A673 (cell line): ENCODE measurements at places on chromosomes 2 and 18. TPM values are rescaled to one million over a fixed set of nuclear protein-coding genes. Genes with fewer than 3 reads are reported as not detected.

The CROCC2 gene
- not detected in 2 replicates for total RNA-seq

The LYPD6B gene
- not detected in 2 replicates for total RNA-seq

The MCFD2 gene
- 90.5 and 101 TPM in 2 replicates for total RNA-seq

DNA sequence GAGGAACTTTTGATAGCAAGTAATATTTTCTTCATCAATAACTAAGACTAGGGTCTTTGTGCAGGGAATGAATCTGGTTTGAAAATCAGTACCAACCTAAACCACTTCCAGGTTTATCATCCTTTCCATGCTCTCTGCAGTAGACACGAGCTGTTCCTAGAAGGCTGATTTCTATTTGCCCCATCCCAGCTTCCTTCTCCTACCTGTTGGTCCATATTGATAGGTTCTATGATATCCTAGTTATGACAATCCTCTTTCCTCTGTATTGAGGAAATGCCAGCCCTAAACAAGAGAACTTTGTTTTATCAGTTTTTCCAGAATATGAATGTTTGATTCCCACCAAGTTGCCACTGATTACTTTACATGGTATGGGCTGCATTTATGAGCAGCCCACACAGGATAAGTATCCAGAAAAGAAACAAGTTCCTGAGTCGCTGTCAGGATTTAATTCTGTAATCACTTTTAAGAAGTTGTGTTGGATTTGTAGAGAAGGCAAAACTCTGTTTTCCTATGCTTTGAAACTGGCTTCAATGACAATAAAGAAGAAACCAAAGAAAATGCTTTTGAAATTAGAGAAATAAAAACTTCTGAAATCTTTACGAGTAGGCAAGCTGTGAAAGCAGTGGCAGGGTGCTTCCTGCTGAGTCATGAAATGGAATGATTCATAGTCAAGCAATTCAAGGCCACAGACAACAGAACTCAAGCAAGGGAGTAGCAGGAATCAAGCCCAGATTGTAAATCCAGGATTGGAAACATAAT is 37.3 kb upstream of the TANK start:
- no peaks in the 10 kb centered on the region for H3K36me3 ChIP-seq
- H3K4me1 ChIP-seq, result peaks cover 33% of the 10 kb centered on the region
- peak overlapping the region; percentile 82 for H3K27ac ChIP-seq
- peak overlapping the region; percentile 18 for H3K4me3 ChIP-seq

GRCh38 chr2:70743677-70744076 is 24.3 kb downstream of the ADD2 start:
- no peaks in the 10 kb centered on the region for H3K36me3 ChIP-seq
- H3K4me1 ChIP-seq, result peaks cover 4% of the 10 kb centered on the region
- H3K4me3 ChIP-seq, result no peak overlapping the region
- H3K27me3 ChIP-seq, result no peaks in the 10 kb centered on the region
- no peak for DNase-seq
- no peak overlapping the region for H3K27ac ChIP-seq

GRCh38 chr18:12015416-12016062 is 34.2 kb downstream of the IMPA2 start:
- H3K4me3 ChIP-seq, result no peak overlapping the region
- DNase-seq, result no peak
- no peaks in the 10 kb centered on the region for H3K27me3 ChIP-seq
- no peaks in the 10 kb centered on the region for H3K36me3 ChIP-seq
- H3K27ac ChIP-seq, result no peak overlapping the region

The FBXO48 gene
- total RNA-seq, result 2.0 and 2.6 TPM in 2 replicates

The SLC25A12 gene
- 17.7 and 19.2 TPM in 2 replicates for total RNA-seq

The GREB1L gene
- total RNA-seq, result 0.04 TPM in 1 of 2 replicates, not detected in the other

DNA sequence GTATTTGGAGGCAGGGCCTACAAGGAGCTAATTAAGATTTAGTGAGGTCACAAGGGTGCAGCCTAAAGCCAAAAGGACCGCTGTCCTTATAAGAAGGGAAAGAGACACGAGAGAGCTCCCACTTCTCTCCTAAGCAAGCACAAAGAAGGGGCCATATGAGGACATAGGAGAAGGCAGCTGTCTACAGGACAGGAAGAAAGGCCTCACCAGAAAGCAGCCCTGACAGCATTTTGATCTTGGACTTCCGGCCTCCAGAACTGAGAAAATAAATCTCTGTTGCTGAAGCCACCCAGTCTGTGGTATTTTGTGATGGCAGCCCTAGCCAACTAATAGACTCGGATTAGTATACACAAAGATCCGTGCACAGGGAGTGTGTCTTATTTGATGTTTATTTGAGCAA is 139.7 kb downstream of the B3GNT2 start:
- DNase-seq, result no peak
- H3K4me1 ChIP-seq, result no peaks in the 10 kb centered on the region

The DYNAP gene
- not detected in 2 replicates for total RNA-seq

The VWA3B gene
- total RNA-seq, result not detected in 2 replicates

The SP5 gene
- total RNA-seq, result not detected in 2 replicates

DNA sequence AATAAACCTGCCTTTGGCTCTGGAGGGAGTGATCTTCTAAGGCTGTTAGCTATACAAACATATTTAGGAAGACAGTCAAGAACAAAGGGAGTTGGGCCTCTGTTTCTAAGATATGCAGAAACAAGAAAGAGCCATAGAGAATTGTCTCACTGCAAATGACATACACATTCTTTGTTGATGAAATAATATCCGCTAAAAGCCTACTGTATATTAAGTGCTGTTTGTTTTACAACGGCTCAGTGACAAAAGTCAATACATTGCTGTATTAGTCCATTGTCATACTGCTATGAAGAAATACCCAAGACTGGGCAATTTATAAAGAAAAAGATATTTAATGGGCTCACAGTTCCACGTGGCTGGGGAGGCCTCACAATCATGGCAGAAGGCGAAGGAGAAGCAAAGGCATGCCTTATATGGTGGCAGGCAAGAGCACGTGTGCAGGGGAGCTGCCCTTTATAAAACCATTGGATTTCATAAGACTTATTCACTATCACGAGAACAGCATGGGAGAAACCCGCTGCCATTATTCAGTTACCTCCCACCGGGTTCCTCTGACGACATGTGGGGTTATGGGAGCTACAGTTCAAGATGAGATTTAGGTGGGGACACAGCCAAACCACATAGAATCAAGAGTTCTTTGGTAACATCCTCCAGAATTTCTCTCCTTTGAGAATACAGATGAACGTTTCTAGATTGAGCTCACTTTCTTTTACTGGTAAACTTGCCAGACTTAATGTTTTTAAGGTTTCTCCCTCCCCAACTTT is 157.8 kb downstream of the PIK3C3 start:
- no peak for DNase-seq
- peak overlapping the region; percentile 91 for H3K27ac ChIP-seq
- H3K27me3 ChIP-seq, result no peaks in the 10 kb centered on the region
- H3K36me3 ChIP-seq, result no peaks in the 10 kb centered on the region
- H3K4me1 ChIP-seq, result peaks cover 26% of the 10 kb centered on the region

The SLC11A1 gene
- total RNA-seq, result 0.09 TPM in 1 of 2 replicates, not detected in the other

DNA sequence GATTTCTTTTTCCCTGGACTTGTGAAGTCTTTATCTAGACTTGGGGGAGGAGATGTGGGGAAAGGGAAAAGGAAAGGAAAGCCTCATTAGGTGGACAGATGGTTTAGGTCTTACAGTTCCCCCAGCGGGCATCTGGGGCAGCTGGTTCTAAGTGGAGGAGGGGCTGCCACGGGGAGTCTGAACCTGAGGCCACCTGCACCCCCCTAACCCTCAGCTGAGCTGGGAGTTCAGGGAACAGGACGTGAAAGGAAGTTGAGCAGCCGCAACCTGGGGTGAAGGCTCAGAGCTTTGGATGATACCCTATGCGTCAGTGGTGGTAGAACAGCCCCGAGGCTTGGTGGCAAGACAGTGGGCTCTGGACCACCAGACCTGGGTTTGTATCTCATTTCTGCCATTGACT is 26.8 kb downstream of the ITM2C start:
- no peaks in the 10 kb centered on the region for H3K4me1 ChIP-seq
- no peak overlapping the region for H3K27ac ChIP-seq
- no peak for DNase-seq
- no peaks in the 10 kb centered on the region for H3K27me3 ChIP-seq
- H3K36me3 ChIP-seq, result no peaks in the 10 kb centered on the region
- no peak overlapping the region for H3K4me3 ChIP-seq

The STK11IP gene
- total RNA-seq, result 35.6 and 43.9 TPM in 2 replicates

DNA sequence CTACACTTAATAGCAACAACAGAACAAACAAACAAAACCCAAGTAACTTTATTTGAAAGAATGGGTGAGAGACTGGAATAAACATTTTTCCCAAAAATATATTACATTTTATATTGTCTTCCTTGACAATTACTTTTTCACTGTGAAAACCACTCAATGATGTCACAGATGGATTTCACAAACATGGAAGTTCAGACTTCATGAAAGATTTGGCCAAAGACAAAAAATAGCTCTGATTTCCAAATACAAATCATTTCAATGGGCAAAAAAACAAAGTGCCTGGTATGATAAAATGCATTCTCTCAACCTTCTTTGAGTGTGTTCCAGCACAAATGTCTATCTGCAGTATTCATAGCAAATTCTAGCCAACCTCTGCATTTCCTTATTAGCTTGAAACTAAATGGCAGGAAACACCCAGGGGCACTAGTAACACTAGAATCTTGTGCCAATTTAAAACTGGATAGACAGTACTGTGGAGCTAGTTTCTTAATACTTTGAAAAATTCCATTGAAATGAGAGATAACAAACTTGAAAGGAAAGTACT is 28.5 kb upstream of the NAPG start:
- H3K27me3 ChIP-seq, result no peaks in the 10 kb centered on the region
- DNase-seq, result peak; percentile 63
- peaks cover 21% of the 10 kb centered on the region for H3K4me1 ChIP-seq
- no peak overlapping the region for H3K4me3 ChIP-seq

The DYSF gene
- total RNA-seq, result 0.04 and 0.24 TPM in 2 replicates

- H3K27ac ChIP-seq, result no peak overlapping the region
- H3K4me3 ChIP-seq, result no peak overlapping the region
- no peaks in the 10 kb centered on the region for H3K4me1 ChIP-seq
- no peaks in the 10 kb centered on the region for H3K36me3 ChIP-seq
- no peak for DNase-seq
- H3K27me3 ChIP-seq, result no peaks in the 10 kb centered on the region
These were observed 28.2 kb downstream of the ABCG5 start for GRCh38 chr2:43810452-43810851.

The ATP6V1C2 gene
- total RNA-seq, result not detected in 2 replicates

- no peak overlapping the region for H3K27ac ChIP-seq
- peaks cover under 1% of the 10 kb centered on the region for H3K4me1 ChIP-seq
- no peaks in the 10 kb centered on the region for H3K27me3 ChIP-seq
- no peak for DNase-seq
- no peaks in the 10 kb centered on the region for H3K36me3 ChIP-seq
- H3K4me3 ChIP-seq, result no peak overlapping the region
These were observed 8.1 kb upstream of the SOS1 start for GRCh38 chr2:39128919-39129391.

The SDC1 gene
- total RNA-seq, result 1.4 and 2.9 TPM in 2 replicates

DNA sequence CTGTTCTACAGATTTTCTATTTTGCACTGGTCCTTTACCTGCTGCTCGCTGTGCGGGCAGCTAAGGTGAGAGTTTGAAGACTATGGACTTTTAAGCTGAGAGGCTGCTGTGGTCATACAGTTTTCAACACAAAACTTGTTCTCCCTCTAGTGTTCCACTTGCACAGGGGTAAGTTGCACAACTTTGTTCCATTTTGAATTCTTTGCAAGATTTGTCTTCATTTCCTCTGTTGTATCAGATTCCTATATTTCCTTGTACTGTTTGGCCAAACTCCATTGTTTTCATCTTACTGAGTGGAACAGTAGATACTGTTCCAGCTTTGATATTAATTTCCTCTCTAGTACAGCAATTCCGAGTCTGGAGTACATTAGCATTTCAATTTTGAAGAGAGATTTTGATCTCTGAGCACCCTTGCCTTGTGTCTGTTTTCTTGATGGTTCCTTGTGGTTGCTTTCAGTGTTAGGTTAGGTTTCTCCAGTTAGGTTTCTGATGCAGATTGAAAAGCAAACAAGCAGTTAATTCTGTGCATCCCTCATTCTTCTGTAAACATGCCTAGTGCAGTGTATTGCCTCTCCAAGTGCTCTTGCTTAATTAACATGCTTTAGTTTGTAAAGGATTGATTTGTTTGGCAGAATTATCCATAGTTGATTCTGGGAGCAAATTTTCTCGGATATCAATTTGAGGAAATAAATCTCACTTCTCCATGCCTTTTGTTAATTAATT is 188.8 kb downstream of the PTPRM start:
- H3K27me3 ChIP-seq, result no peaks in the 10 kb centered on the region
- H3K4me1 ChIP-seq, result no peaks in the 10 kb centered on the region
- H3K36me3 ChIP-seq, result no peaks in the 10 kb centered on the region
- H3K4me3 ChIP-seq, result no peak overlapping the region
- DNase-seq, result no peak

The SH3BP4 gene
- 19.5 and 19.9 TPM in 2 replicates for total RNA-seq

DNA sequence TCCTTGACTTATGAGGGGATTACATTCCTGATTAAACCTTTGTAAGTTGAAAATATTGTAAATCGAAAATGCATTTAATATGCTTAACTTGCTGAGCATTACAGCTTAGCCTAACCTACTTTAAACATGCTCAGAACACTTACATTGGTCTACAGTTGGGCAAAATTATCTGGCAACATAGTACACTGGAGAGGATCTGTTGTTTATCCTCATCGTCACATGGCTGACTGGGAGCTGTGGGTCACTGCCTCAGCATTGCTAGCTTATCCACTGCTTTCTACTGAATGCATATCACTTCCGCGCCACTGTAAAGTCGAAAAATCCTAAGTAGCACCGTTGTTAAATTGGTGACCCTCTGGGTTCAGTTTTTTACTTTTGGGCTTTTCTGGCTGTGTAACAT is 13.7 kb downstream of the PMS1 start:
- no peaks in the 10 kb centered on the region for H3K27me3 ChIP-seq
- peaks cover 4% of the 10 kb centered on the region for H3K4me1 ChIP-seq
- H3K36me3 ChIP-seq, result peaks cover 56% of the 10 kb centered on the region
- DNase-seq, result no peak

The SMARCAL1 gene
- 20.7 and 21.4 TPM in 2 replicates for total RNA-seq

- H3K4me3 ChIP-seq, result peak overlapping the region; percentile 87
- no peaks in the 10 kb centered on the region for H3K27me3 ChIP-seq
- no peak for DNase-seq
- peak overlapping the region; percentile 87 for H3K27ac ChIP-seq
- peaks cover 15% of the 10 kb centered on the region for H3K4me1 ChIP-seq
These were observed 217.7 kb downstream of the MCFD2 start for GRCh38 chr2:46697830-46698323.

GRCh38 chr2:10407841-10408648 is 40.1 kb downstream of the ODC1 start:
- DNase-seq, result no peak
- no peak overlapping the region for H3K27ac ChIP-seq
- no peaks in the 10 kb centered on the region for H3K27me3 ChIP-seq

The DOK6 gene
- 13.7 and 17.0 TPM in 2 replicates for total RNA-seq

- no peak overlapping the region for H3K27ac ChIP-seq
- H3K36me3 ChIP-seq, result no peaks in the 10 kb centered on the region
- peak; percentile 90 for DNase-seq
- peaks cover 8% of the 10 kb centered on the region for H3K4me1 ChIP-seq
These were observed 42.5 kb downstream of the COPS8 start for GRCh38 chr2:237128026-237128703.

GRCh38 chr2:162198239-162198638 is 45.0 kb downstream of the FAP start:
- DNase-seq, result no peak
- no peaks in the 10 kb centered on the region for H3K27me3 ChIP-seq
- no peak overlapping the region for H3K27ac ChIP-seq
